Globus pallidus (tissue), 1 donor: ENCODE measurements at places on chromosomes 1 and 21.

GRCh38 chr1:11938722-11939526 is 4.4 kb downstream of the PLOD1 start:
- DNase-seq: no peak

DNA sequence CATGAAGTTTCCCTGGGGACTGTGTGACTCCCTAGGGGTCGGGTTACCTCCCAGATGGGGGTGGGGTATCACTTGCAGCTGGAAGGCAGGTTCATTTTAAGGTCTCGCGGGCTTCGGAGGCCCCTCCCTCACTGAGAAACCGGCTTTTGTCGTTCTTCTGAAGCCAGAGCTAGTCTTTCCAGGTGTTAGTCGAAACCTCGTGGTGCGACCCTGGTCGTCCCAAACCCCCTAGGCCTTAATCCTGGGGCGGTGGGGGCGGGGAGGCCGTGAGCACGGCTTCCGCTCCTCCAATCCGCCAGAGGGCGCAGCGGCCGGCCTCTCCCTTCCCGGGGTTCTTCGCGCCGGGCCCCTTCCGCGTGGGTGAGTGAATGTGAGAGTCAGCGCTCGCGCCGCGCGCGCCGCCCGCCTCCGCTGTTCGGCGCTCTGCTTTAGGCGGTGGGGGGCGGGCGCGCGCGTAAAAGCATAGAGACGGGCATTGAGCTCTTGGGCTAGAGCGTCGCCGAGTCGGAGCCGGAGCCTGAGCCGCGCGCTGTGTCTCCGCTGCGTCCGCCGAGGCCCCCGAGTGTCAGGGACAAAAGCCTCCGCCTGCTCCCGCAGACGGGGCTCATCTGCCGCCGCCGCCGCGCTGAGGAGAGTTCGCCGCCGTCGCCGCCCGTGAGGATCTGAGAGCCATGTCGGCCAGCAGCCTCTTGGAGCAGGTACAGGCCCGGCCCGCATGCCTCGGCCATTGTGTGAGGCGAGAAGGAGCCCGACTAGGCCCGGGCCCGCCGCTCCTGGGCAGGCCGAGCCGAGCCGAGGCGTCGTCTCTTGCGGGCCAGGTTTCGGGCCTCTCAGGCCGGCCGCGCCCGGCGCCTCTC is at the start of gene YTHDF2:
YTHDF2 (plus strand) TSS at position 491 of the 857 bp plus-strand sequence; CDS start at position 672, 181 bp downstream.
- peak; percentile 95 for DNase-seq

DNA sequence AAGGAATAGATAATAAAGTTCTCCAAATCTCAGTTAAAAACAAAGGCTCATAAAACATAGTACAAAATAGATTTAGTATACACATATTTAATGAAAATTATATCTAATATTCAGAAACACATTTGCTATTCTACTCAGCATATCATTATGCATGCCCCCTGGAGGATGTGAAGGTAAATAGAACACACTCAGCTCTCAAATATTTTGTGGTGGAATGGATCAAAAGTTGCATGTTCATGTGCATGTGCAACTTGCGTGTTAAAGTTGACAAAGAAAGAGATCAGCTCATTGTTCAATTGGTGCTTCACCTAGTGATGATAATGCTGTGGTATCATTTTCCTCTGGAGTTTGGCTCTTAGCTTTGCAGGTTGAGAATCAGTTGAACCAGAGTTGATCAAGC is 4.9 kb upstream of the ZNF644 start:
- DNase-seq: no peak

DNA sequence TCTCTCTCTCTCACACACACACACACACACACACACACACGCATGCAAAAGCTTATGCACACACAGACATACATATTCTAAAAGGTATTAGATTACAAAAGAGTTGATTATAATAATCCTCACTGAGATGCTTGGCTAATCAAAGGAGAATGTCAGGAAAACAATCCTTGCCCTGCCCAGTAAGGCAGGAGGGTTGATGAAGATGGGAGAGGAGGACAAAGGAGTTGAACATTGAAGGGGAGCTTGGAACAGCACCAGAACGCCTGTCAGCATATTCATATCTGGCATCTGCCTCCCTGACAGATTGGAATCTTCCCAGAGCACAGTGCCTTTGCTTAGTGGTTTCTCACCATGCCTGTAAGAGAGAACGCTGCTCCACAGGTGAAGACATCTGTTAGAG is 68.6 kb upstream of the PALMD start:
- DNase-seq: no peak

DNA sequence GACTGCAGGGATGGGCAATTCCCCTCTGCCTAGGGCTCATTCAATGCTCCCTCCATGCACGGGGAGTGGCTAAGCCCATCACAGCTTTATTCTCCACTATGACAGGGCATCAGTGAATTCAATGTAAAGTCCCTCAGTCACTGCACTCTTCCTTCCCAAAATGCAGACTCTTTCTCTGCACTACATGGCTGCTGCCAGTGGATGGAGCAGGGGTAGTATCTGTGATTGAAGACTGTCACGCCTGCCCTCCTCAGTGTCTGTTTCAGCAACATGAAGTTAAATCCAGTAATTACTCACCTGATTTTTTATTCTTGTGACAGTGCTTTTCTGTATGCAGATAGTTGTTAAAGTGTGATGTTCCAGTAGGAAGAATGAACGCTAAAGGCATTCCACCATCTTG is 1323.2 kb downstream of the AMY1C start:
- peak; percentile 0 for DNase-seq

- peak; percentile 92 for DNase-seq
These were observed 7.9 kb downstream of the MYBPHL start for GRCh38 chr1:109298666-109299557.

- DNase-seq: no peak
These were observed 5.3 kb upstream of the DPYD start for GRCh38 chr1:97926017-97926708.

DNA sequence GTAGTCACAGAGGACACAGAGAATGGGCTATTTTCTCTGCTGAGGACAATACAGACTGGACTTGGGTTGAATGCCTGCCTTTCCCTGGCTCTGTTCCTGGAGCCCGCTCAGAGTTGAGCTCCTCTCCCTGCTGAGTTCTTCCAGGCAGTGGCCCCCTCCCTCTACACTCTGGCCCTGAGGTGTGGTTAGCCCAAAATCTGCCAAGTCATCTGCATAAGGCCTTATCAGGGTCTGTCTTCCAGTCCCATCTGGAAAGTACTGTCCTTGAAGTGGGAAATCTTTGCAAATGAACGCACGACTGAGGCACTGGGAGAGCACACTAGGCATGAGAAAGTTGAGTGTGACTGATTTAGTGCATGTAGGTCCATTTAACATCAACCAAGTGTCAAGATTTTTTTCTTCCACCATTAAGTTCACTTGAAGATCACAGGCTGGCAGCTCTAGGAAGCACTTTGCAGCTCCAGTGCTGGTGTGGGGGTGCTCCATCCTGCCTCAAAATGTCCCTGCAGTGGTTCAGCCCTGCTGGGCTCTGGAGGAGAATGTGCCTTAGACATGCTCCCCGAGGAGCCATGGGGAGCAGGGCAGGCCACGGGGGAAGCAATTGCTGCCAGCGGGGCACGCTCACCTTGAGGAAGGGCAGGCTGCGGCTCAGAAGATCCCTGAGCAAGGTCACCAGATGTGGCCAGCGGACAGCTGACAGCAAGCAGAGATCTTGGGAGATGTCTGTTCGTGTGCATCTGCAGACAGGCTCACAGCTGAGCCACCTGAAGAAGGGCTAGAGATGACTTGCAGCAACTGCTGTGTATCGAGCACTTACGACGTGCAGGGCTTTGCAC is 41.5 kb downstream of the IER5 start:
- peak; percentile 65 for DNase-seq

DNA sequence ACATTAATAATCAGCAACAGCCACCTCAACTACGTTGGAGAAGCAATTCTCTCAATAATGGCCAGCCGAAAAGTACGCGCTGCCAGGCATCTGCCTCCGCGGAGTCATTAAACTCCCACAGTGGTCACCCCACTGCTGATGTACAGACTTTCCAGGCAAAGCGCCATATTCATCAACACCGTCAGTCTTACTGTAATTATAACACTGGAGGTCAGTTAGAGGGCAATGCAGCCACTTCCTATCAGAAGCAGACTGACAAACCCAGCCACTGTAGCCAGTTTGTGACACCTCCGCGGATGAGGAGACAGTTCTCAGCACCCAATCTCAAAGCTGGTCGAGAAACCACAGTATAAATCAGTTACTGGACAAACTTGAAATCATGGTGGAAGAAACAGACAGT is 93.9 kb downstream of the KIF1B start:
- no peak for DNase-seq

GRCh38 chr1:92960395-92961130 is 699 bp downstream of the DIPK1A start:
- peak; percentile 94 for DNase-seq

DNA sequence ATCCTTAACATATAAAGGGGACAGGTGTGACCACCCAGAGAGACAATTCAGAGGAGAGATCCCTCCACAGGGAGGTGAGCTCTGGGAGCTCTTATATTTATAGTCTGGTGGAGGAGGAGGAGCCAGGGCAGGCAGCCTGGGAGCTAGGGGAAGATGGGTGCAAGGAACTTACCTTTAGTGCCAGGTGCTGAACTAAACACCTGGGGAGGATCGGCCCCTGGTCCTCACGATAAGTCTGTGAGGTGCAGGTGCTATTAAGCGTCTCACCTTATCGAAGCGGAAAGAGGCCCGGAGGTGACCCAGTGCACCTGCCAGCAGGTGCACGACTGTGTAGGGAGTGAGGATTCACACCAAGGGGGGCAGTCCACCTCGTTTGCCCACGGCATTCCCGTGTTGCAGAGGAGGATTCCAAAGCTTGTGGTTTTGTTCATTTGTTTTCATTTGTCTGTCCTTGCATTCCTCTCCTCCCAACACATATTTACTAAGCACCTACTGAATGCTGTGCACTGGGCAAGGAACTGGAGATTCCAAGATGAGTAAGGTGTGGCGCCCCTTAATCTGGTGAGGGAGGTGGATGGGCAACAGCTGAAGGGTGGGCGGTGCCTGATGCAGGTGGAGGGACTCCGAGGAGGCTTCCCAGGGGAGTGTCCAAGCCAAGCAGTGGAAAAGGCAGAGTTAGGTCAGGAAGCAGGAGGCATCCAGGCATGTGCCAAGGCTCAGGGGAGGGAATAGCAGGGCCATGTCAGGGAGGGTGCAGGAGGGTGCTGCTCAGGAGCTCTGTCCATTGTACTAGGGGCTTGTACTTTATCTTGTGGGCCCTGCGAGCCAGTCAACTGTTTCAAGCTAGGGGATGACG is 11.5 kb downstream of the ARHGEF10L start:
- DNase-seq: no peak

- no peak for DNase-seq
These were observed 370.3 kb upstream of the ADGRL2 start for GRCh38 chr1:81430236-81430938.

DNA sequence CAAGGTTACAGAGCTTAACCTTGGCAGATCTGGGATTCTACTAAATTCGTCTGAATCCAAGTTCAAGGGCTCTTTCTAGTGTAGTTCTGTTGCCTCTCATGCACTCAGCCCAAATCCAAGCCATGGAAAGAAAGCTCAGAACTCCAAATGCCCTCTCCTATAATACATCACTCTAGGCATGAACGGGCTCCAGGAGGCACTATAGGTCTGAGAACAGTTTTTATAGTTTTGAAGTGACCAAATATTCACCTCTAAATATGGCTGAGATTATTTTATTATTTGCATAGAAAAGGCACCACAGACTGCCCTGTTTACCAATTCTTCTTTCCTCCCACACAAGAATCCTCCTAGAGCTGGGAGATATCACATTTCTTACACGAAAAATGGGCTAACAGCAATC is 327.9 kb upstream of the BEND5 start:
- DNase-seq: no peak

- no peak for DNase-seq
These were observed 876 bp downstream of the MOB3C start for GRCh38 chr1:46615735-46616134.

DNA sequence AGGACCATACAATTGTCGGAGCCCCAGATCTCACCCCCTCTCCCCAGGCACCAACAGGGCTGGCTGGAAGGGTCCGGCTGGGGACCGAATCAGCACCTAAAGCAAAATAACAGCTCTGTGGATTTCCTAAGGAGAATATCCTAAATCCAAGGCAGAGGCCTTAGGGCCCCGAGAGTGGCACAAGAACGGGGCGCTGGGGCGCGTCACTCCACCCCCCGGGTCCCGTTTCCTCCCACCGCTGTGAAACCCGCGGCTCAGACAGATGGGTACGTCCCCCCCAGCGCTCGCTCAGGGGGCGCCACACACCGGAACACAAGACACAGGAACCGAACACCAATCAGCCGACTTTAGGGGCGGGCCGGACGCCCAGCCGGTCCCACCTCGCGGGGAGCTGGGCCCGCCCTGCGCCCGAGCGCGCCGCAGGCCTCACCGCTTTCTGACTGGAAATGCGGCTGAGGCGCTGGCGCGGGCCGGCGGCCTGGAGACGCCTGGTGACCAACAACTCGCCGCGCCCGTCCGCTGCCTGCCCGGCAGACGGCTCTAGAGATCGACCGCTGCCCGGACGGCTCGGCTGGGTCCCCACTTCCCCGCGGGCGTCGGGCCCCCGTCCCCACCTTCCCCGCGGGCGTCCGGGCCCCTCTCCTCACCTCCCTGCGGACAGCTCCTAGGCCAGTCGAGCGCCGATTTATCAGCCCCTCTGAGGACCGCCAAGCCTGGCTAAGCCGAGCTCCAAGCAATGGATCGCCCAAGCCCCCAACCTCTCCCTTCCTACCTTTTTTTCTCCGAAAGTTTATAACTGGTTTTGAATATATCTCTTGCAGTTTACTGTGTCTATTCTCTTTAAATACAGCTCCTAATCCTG is at the start of gene HFM1:
HFM1 (minus strand) TSS at position 687 of the 862 bp plus-strand sequence. CDS start 3,755 bp downstream, outside the sequence.
- DNase-seq: peak; percentile 31

- DNase-seq: no peak
These were observed 40.4 kb downstream of the TRIM11 start for GRCh38 chr1:228366062-228366865.

- DNase-seq: no peak
These were observed 4.5 kb downstream of the ADARB1 start for GRCh38 chr21:45078877-45079281.

DNA sequence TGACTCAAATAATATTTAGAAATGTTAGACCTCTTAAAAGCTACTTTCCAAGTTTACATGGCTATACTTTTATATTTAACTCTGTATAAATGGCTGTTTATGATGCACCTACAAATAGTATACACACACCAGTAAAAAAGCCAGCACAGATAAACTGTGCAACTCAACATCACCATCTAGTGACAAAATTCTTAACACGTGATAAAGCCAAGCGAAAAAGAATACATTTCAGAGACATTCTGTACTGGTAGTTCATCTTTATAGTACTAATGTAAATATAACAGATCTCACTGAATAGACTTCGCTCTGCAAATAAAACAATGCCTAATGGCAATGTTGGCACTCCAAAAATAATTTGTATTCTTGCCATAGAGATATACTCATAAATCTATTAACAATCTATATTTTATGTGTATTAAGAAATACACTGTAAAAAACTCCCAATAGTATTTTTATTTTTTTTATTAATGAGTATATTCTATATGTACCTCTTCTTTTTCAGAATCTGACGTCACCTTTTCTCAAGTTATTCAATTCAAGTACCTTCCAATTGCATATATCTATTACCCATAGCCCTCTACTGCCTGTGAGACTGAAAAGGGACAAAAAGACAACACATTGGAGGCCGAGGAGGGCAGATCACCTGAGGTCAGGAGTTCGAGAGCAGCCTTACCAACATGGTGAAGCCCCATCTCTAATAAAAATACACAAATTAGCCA is 100.2 kb downstream of the DPYD start:
- no peak for DNase-seq
